NCI-H1092 (cell line): ENCODE measurements at places on chromosomes 3 and 15.

DNA sequence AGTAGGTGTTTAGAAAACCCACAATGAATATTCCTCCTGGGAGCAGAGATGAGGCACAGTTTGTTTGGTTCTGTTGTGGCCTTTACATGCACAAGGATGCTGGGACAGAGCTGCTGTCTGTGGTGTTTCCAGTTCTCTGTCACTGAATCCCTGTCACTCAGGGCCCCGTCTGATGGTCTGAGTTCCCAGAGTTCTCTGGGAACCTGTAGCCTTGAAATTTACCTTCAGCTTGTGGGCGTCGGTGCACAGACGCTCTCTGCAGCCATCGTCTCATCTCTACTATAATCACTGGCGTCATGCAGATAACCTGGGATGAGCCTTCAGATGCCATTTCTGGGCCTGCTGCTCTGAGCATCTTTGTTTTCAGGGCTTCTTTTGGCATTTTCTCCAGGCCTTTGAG is 81.9 kb downstream of the LRRK1 start:
- no peak for DNase-seq

GRCh38 chr3:58222161-58222724 is 11.5 kb upstream of the DNASE1L3 start:
- no peak for DNase-seq

- no peak for DNase-seq
Observed at GRCh38 chr3:119700269-119700919, 2.4 kb upstream of the CFAP91 start.

GRCh38 chr3:126446301-126446700 is 29.4 kb downstream of the ZXDC start:
- no peak for DNase-seq

- DNase-seq = no peak
Observed at GRCh38 chr3:152319256-152319655, 50.5 kb downstream of the MBNL1 start.

DNA sequence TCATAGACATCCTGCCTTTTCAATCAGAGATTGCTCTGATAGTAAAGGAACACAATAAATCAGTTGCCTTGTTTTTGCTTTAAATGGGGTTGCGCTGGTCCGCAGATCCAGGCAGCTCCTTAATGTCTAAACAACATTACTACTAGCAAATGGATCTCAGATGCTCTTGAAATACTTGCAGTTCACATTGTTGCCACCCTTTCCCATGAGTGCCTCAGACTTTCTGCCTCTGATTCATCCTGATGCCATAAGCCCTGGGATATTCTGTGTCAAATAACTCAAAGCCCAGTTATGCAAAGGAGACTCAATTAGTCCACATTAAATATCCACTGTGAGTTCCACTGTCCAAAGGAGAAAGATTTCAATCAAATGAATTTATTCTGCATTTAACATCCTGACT is 196.7 kb downstream of the PLCH1 start:
- DNase-seq = no peak

GRCh38 chr15:67130673-67131601 is 65.5 kb downstream of the SMAD3 start:
- no peak for DNase-seq

DNA sequence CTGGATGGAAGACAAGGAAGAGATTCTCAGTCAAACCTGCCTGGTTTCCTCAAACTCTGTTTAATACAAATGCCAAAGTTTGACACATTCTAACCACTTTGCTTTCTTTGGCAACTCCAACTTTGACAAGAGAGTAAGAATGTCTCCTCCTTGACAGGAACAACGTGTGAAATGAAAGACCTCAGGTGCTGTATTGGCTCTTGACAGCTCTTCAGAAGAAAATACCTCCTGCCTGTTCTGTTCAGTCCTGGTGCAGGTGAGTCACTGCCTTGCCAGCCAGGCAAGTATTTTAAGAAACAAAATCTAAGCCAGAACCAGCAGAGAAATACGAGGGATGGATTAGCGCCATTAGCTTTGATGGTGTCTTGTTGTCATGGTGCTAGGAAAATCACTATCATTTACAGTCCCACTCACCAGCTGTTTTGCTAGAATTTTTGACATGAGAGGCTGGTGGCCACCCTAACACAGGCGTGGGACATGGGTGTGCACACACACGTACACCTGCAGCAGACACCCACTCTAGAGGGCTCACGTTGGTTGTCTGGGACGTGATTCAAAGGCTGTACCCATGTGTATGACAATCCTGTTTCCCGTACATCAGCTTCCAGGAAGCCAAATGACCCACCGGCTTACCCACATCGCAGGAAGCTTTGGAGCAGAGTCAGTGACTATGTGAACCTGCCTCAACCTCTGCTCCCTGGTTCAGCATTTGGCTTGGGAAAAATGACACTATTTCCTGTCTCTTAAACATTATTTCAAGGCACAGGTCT is 60.4 kb downstream of the CCNL1 start:
- DNase-seq = no peak

DNA sequence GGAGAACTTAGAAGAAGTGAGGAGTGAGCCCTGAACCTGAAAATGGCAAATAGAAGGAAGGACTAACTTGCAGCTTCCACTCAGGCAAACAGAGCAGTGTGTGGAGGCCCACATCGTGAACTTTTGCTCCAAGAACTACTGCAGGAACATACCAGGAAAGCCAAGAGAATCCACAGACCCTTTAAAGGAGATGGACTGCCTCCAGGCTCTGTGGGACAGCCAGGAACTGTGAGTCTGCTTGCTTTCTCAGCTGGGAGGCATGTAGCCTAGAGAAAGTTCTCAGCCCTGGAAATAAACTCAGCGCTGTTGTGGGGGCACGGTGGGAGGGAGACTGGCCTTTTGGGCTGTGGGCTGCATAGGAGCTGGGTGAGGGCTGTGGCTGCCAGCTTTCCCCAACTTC is 93.0 kb downstream of the SNRK start:
- DNase-seq = no peak

DNA sequence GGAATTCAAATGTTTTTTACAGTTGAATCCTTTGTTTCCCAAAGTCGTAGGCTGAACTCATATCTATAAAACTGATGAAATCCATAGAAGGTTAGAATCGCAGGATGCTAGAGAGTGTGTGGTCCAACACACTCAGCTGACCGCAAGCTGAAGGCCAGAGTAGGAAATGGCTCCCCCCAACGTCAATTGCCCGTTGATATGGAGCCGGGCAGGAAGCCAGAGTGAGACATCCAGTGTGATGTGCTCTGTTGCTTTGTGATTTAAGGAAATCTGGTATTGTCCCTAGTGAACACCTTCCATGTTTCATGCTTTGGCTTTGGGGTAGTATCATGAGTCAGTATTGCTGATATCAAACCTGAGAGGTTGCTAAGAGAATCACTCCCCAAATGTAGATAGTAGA is 5.8 kb upstream of the MEX3B start:
- no peak for DNase-seq

DNA sequence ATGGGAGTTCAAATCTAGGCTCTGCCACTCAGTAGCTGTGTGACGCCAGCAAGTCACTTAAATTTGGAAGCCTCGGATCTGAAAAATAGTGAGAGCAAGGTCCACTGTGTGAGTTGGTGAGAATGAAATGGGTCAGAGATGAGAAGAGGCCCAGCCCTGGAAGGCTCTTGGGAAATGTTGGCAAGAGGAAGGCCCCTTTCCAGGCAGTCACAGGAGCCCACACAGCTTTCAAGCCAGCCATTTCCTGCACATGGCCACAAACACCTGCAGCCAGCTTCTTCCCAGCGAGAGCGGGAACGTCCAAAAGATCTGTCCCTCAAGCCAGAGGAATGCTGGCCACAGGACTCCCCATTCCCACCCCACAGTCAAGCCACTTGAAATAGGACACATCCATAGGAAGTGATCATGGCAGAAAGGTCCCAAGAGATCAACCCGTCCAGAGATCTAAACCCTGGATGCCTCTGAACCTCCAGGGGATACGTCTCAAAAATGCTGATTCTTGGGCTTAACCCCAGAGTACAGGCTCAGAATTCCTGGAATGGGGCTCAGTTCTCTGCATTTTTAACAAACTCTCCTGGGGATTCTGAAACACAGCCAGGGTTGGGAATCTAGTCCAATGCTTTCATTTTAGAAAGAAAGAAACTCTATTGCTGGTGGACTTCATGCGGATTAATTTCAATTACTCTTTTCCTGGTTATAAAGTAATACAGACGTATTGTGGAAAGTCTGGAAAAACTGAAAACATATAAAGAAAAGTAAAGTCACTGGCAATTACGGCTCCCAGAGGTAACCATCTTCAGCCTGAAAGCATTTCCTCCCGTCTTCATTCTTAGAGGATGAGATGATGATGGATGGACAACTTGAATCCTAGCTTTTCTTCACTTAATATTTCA is 35.9 kb downstream of the NTRK3 start:
- no peak for DNase-seq

- no peak for DNase-seq
Observed at GRCh38 chr15:90650956-90651689, 66.0 kb upstream of the BLM start.

DNA sequence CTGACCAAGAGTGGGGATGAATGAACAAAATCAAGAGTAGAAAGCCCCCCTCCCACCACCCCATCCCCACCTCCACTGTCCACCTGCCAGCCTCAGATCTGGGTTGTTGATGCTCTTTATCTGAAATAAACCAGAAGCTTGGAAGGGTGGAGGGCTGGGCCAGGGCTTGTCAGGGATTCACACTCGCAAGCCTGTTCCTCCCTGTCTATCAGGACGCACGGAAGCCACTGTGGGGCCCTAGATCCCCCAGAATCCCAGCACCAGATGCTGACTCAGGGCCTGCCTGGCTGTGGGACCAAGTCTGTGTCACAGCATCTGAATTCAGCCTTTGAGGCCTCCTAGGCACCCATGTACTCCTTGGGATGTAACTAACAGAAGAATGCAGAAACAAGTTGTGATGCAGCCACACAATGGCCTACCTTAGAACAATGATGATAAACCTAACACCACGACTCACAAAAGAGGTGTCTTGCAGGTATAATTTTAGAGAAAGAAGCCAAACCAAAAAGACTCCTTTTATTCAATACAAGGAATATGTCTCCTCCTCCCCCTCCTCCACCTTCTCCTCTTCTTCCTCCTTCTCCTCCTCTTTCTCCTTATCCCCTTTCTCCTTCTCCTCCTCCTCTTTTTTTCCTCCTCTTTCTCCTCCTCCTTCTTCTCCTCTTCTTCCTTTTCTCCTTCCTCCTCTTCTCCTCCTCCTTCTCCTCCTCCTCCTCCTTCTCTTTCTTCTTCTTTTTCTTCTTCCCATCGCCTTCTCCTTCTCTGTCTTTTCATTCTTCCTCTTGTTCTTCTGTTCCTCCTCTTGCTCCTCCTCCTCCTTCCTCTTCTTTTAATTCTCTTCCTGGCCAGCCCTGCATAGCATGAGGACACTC is 234.7 kb downstream of the PLCL2 start:
- no peak for DNase-seq

GRCh38 chr3:81692766-81693165 is 68.7 kb downstream of the GBE1 start:
- DNase-seq = no peak

GRCh38 chr3:102059145-102059943 is 210.0 kb downstream of the NFKBIZ start:
- DNase-seq = no peak

DNA sequence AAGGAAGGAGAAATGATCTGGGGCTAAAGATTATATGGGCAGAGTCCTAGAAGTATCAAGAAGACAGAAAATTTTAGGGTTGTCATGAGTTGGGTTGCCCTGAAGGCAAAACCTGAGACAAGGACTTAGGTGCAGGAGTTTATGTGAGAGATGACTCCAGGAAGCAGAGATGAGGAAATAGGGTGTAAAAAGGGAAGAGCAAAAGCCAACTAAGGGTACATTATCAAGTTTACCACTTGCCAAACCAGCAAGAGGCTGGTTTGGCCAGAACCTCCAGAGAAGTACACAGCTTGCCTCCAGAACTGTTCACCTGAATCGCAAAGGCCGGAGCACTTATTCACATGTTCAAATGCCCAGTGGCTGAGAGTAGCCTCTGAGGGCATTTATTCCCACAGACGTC is 116.7 kb downstream of the FHIT start:
- no peak for DNase-seq

- DNase-seq = peak; percentile 4
Observed at GRCh38 chr15:73127302-73127936, 75.2 kb downstream of the NEO1 start.

GRCh38 chr15:25543196-25543595 is 104.4 kb upstream of the UBE3A start:
- DNase-seq = peak; percentile 40

DNA sequence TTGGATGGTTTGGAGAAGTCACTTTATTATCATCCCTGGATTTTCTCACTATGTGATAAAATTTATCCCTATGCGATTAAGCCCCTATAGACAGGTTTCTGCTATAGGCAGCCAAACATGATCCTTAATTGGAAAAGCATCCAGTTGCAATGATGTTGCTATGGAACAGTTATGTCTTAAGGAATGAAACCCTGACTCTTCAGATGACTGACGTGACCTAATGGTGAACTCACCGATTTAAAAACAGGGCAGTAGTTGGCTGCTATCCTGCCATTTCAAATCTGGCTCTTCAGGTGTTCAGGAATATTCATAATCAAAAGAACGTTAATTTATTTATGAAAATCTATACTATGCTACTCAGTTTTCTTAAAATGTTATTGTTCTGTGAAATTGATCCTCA is 106.8 kb upstream of the ROBO1 start:
- DNase-seq = no peak

DNA sequence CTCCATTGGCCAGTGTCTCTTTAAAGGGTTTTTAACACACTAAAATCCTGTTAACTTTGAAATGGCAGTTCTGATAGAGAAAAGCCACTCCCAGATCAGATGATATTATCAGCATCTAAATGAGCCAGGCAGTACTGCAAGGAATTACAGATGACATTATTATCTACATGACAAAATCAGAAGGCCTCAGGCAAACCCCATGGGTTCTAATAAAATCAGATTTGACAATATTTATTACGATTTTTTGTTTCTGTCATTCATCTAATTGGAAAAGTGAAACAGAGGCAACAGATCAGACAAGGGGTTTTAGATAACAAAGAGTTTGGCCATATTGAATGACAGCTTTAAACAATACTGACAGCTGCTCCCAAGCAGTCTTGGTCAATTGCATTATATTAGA is 112.7 kb downstream of the FEZF2 start:
- DNase-seq = no peak

DNA sequence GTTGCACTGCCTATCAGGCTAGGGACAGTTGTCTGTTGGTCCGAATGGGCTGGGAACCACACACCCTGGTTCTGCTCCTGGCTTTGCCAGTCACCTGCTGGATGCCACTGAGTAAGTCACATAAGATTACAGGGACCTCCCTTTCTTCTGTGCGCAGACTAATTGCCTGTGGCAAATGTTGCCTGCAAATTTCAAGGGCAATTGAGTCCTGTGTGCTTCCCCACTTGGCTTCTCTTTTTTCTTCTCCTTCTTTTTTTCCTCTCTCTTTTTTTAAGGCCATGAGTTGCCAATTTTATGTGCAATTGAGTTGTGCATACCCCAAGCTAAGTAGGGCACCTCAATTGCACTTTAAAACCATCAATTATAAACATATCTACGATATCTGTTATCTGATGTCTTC is 963.4 kb downstream of the MCTP2 start:
- DNase-seq = no peak
